ENCODE measurements at places on chromosomes 3 and 15.

GRCh38 chr15:39752991-39753390, 29.6 kb downstream of the FSIP1 start:
- DNase-seq: no peak

DNA sequence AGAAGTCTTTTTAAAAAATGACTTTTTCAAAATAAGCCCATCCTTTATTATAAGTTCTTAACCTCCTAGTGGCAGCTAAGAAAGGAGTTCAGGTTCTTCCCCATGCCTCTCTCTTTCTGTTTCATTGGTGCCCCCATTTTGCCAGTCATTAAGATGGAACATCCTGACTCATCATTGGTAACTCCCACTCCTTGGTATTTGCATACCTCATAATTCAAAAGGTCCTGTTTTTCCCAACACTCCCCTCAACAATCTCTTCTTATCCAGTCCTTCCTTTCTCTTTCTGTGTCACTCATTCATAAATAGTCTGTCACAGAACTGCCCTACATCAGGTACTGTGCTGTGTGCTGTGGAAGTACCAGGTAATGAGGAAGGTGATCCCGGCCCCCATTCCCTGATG, 394.0 kb downstream of the FOXP1 start:
- no peak for DNase-seq

GRCh38 chr3:5276934-5277333, 89.4 kb downstream of the EDEM1 start:
- no peak for DNase-seq

DNA sequence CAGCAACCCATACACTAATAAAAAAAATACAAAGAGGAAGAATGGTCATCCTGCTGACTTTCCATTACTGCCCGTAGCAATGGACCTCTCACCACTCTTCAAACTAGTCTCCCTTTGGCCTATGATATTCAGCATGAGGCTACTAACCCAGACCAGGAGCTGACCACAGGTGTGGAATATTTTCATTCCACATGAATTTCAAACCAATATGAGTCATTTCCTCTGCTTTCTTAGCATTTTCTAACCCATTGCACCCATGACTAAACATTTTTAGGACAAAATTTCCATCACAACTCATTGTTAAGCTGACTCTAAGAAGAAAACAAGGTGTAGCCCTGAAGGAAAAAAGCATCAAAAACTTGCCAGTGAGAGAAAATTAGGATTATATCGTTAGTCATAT, 34.0 kb upstream of the ZPLD1 start:
- no peak for DNase-seq

DNA sequence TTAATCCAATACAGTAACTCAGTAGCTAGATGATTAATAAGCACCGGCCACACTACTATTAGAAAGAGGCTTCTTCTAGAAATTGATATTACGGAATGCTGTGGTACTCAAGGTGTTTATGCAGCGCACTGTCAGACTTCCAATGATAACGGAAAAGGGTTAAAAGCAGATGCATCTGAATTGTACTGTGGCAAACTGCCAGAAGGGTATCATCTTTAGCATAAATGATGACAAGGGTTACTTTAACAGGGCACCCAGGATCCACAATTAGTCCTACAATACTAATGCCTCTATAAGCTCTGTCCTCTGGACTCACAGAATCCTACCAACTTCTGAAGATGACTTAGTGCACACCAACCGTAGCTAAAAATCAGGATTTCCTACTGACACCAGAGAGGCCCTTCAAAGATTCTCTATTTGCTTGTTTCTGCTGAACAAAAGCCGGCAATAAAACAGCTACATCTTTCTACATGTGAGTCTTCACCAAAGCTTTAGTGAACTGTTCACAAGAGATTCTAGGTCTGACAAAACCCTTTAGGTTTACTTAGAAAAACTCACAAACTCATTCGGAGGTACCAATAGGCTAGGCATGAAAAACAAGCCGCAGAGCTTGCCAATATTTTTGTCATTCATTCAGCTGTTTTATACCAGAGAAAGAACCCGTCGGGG, 7.1 kb downstream of the SATB1 start:
- peak; percentile 61 for DNase-seq

- no peak for DNase-seq
Observed at GRCh38 chr15:41583795-41584194, 24.8 kb downstream of the TYRO3 start.

GRCh38 chr3:14647976-14648955, 3.3 kb upstream of the CCDC174 start:
- DNase-seq: no peak

- no peak for DNase-seq
Observed at GRCh38 chr15:89039142-89039541, 49.1 kb upstream of the ABHD2 start.

GRCh38 chr15:90230071-90230494, 3.7 kb downstream of the CIB1 start:
- no peak for DNase-seq

- DNase-seq: no peak
Observed at GRCh38 chr3:31343075-31343474, 189.7 kb upstream of the STT3B start.

- no peak for DNase-seq
Observed at GRCh38 chr3:184460276-184460675, 80.4 kb downstream of the CHRD start.

- no peak for DNase-seq
Observed at GRCh38 chr15:74423431-74424257, 10.1 kb downstream of the SEMA7A start.

GRCh38 chr3:23114432-23114831, 88.7 kb upstream of the UBE2E2 start:
- DNase-seq: no peak

GRCh38 chr3:127588806-127589577, 1.5 kb downstream of the TPRA1 start:
- peak; percentile 13 for DNase-seq

- DNase-seq: no peak
Observed at GRCh38 chr3:27528791-27529190, 44.6 kb upstream of the SLC4A7 start.
